ENCODE measurements at places on chromosomes 4 and X.

- DNase-seq = no peak
Observed at GRCh38 chrX:39262641-39263040, 461.4 kb downstream of the MID1IP1 start.

GRCh38 chrX:44010626-44011025, 37.4 kb upstream of the NDP start:
- DNase-seq = no peak

- no peak for DNase-seq
Observed at GRCh38 chrX:44012484-44013096, 39.4 kb upstream of the NDP start.

DNA sequence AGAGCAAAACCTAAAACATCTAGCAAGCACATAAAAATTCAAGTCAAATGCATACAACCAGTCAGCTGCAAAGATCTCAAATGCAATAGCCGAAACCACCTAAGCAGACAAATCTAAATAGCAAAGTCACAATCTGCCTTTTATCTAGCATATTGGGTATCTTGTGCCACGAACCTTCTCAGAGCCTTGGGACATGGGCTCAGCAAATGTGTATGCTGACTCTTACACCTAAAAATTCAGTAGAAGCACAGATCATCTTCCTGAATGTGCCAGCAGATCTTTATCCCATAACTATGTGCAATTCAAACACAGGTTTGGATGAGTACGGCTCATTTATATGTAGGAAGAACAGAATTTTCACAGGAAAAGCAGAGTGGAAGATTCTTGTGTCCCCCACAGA, 492.1 kb downstream of the INPP4B start:
- no peak for DNase-seq

GRCh38 chr4:108080747-108081146, 88.0 kb downstream of the LEF1 start:
- DNase-seq = peak; percentile 74

DNA sequence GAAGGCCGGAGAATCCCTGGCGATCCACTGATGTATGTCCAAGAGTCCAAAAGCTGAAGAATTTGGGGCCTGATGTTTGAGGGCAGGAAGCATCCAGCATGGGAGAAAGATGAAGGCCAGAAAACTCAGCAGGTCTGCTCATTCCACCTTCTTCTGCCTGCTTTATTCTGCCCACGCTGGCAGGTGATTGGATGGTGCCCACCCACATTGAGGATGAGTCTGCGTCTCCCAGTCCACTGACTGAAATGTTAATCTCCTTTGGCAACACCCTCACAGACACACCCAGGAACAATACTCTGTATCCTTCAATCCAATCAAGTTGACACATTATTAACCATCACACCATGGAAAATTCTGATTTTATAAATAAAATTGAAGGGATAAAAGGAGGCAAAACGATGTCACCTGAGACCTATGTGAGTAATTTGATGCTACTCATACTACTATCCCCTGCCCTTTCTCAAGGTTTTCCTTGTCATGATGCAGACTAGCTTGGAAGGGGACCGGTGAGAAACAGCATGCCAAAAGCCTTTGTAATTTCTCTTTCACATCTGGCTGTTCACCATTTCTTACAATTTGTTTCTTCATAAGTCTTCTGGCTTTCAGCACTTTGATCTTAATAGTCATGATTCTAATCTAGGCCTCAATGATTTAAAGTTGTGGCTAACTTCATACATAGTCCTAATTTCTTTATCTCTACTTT, 9.7 kb upstream of the PYURF start:
- no peak for DNase-seq

Measured in CD8-positive, alpha-beta T cell (primary cell).